ENCODE measurements at places on chromosomes 12 and 14.

GRCh38 chr12:5739917-5740316, 205.1 kb downstream of the ANO2 start:
- DNase-seq = no peak

DNA sequence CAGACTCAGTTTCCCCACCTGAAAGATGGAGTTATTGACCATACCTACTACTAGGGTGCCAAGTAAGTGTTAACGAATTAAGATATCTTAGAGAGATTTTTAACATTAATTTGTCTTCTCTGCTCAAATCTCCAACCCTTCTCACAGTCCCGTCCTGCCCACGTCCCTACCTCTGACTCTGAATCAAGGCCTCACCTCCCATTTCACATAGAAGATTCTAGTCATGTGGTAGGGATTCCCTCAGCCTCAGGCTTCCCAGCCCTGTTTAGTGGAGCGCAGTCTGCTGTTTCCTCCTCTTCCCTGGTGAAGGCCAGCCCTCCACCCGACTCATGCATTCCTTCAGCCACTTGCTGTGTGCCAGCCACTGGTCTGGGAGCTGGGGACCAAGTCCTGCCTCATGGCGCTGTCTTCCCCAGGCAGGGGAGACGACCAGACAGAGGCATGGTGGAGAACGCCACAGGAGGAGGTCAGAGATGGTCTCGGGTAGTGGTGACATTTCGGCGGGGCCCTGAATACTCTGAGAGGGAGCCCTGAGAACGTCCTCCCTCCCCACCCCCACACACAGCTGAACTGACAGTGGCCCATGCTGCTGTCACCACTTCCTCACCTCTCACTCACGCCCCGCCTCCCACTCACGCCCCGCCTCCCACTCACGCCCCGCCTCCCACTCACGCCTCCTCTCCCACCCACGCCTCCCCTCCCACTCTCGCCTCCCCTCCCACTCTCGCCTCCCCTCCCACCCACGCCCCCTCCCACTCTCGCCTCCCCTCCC, 38.8 kb downstream of the TMEM63C start:
- no peak for DNase-seq

DNA sequence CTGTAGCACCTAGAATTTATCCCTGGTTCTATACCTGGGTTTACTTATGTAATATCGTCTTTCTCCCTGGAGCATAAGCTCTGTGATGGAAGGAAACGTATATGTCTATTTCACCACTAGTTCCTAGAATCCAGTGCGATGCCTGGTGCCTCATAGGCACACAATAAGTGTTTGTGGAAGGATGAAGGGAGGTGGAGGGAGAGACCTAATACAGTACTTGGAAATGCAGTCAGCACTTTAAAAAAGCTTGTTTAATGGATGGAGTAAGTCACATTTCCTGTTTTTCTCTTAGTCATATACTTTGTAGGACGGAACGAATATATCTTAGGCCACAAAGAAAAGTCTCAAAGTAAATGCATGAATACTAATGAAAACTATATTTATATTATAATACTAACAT, 186.5 kb upstream of the HMGA2 start:
- no peak for DNase-seq

DNA sequence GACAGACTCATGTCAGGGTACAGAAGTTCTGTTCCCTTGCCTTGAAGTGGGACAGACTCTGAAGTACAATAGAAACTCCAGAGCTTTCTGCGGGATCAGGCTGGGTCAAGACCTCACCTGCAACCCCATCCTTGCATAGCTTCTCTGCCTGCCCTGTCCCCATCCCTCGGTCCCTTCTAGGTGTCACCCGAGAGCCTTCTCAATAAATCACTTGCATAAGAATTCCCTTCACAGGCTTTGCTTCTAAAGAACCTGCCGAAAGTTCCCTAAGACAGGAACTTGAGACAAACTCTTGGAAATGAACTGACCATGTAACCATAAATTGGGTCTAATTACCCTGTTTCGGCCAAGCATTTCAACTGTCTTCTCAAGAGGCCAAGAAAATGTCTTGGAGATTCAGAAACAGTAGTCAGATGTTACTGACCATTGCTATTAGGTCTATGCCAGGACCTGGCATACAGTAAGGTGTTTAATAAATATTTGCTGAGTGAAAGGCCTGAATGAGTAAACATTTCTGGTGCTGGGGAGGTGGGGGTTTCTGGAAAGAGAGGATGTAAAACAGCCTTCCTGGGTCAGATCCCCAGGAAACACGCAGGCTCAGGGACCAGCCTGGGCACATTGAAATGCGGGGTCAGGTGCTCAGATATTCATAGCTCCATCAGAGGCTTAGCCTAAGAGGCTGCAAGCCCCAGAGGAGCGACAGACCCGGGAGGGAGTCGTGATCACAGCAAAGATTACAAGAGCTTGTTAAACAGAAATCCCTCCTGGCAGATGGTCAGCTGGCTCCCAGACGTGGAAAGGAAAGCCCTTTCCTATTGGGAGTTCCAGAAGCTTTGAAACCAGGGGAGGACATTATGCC, 226.2 kb upstream of the LHX5 start:
- no peak for DNase-seq

GRCh38 chr12:51752234-51752889, 96.2 kb downstream of the FIGNL2 start:
- DNase-seq = no peak

- DNase-seq = no peak
Observed at GRCh38 chr12:103520686-103521215, 25.0 kb upstream of the C12orf42 start.

GRCh38 chr12:111672822-111673381, 12.9 kb downstream of the BRAP start:
- DNase-seq = no peak

- no peak for DNase-seq
Observed at GRCh38 chr12:117148642-117149041, 41.6 kb downstream of the FBXO21 start.
